NB4 (cell line): ENCODE measurements at places on chromosomes 13 and 19.
A peak's percentile ranks its signal among the peaks of the same experiment; 100 is the strongest.

GRCh38 chr13:36550177-36550576 is 117.9 kb downstream of the CCNA1 start:
- DNase-seq, result no peak

DNA sequence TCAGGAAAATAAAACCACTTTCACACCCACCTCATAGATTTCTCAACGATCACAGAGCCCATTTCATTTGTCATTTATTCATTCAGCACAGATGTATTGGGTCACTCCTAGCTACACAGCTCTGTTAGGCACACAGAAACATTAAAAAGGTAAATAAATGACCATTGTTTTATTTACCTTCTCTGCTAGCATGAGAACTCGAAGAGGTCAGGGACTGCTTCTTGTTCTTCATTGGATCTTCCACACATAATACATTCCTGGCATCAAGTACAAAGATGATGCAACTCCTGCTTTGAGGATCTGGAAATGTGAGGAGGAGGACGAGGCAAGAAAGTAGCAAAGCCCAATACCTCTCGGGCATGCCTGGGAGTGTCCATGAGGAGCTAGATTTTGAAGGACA is 168.1 kb downstream of the RBM26 start:
- DNase-seq, result no peak

DNA sequence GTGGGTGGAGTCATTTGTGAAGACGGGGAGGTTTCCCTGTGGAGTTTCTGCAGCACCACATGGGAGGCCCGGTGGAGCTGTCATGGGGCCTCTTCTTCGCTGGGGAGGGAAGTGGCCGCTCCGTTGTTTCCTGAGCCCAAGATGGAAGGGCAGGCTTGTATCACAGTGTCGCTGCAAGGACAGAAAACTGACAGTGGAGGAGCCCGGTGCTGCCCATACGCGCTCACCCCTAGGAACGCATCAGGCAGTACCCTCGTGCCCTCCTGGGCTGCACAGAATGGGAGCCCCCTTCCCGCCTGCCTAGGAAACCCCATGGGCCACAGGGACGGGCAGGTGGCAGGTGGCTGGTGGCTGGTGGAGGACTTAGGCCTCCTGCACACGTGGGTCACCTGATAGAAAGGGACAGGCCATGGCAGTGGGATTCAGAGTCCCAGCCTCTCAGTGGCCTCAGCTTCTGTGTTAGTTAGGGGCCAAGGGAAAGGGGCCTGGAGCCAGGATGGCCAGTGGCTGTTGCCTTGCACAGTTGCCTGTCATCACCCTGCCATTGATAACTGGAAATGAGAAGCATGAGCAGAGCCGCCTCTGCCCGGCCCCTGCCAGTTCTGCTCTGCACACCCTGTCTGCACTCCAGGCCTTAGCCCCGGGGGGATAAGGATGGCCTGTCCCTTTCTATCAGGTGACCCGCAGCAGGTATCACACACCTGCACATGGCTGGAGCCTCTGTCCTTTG is 7.6 kb downstream of the COL4A2 start:
- DNase-seq, result no peak

DNA sequence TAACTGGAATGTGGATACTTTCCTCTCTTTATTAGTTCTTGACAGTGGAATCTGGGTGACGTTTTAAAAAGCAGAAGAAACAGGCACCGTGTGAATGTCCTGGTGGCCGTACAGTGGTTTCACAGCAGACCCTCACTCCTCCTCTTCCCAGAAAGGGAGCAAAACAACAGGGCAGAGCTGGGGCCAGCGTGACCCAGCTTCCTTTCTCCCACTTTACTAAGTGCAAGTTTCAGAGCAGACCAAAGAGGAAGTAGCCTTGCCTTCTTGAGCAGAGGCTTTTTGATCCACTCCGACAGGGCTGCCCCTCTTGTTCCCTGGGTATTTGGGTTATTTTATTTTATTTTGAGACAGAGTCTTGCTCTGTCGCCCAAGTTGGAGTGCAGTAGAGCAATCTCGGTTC is 19.6 kb upstream of the C19orf33 start:
- DNase-seq, result peak; percentile 52

DNA sequence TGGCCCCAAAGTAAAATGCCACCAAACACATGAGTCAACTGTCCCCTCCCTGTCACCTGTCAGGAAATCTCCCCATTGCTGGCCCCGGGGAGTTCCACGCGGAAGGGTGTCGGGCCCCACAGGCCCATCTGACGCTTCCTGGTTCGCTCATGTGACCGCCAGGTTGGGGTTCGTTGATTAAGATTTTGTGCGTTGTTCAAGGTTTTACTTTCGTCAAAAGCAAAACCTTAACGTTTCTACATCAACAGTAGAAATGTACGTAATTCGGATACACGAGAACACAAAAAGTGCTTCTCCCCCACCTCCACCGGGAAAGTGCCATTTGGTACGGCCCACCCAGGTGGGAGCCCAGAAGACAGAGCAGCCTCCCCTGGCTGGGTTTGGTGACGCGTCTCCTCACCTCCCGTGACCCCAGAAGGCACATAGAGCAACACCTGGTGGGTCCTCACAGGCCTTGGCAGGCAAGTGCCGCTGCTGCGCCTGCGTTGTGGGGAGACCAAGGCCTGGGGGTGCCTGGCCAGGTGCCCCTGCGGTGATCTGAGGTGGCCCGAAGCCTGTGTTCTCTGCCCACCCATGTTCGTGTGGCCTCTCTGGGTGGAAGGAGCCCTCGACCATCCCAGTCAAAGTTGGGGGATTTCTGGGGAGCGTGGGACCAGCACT is 161.6 kb downstream of the KDM4B start:
- no peak for DNase-seq

DNA sequence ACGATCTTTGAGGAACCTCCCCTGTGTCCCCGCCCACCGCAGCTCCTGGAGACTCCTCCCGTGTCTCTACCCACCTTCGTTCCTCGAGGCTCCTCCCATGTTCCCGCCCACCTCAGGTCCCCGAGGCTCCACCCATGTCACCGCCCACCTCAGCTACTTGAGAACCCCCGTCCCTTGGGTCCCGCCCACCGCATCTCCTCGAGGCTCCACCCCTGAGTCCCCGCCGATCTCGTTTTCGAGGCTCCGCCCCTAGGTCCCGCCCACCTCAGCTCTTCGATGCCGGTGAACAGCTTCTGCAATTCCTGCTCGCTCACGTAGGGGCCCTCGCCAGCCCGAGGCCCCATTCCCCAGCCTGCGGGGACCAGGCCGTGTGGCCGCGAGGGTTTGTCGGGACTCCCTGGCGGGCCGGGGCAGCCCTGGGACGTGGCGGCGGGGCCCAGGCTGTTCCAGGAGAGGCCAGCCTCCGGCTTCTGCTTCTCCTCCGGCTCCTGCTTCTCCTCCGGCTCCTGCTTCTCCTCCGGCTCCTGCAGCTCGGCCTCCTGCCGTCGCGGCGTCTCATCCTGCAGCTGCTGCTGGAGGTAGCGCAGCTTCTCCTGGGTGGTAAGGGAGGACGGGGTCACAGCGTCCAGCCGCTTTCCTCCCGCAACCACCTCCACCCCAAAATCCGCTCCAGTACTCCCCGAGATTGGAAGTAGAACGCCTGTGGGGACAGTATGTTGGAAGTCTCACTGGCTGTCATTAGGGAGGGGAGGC is 16.7 kb downstream of the TSKS start:
- DNase-seq, result peak; percentile 44
